Lung (tissue), 17 donors: ENCODE measurements at places on chromosomes 1 and 21.
A peak's percentile ranks its signal among the peaks of the same experiment; 100 is the strongest.

DNA sequence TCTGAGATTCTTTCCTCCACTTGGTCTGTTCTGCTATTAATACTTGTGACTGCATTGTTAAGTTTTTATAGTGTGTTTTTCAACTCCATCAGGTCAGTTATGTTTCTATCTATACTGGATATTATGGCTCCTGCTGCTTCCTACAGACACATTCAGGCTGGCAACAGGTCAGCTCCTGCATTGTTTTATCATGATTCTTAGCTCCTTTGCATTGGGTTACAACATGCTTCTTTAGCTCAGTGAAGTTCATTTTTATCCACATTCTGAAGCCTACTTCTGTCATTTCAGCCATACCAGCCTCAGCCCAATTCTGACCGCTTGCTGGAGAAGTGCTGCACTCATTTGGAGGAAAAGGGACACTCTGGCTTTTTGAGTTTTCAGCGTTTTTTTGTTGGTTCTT lies 37.3 kb upstream of the F3 start:
- DNase-seq: no peak

GRCh38 chr1:213899413-213899812 lies 88.4 kb upstream of the PROX1 start:
- peak; percentile 7 for DNase-seq

DNA sequence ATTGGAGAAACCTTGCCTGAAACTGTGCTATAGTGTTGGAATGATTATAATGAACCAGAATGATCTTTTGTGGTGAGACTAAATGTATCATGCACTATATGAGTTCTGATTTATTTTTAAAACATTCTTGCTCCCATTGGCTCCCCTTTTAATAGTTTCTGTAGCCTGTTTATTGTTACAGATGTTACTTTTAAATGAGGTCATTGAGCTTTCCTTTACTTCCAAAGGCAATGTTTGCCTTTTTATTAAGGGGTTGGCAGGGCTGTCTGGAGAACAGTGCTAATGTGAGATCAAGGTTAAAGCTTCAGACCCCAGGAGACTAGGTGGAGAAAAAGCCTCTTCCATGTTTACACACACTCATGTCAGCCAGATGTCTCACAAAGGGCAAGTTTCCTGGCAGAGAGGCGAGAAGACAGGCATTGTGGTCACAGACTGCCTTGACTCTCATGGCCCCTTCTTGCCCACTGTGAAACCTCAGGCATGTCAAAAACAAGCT lies 120.6 kb upstream of the RAVER2 start:
- DNase-seq: no peak

DNA sequence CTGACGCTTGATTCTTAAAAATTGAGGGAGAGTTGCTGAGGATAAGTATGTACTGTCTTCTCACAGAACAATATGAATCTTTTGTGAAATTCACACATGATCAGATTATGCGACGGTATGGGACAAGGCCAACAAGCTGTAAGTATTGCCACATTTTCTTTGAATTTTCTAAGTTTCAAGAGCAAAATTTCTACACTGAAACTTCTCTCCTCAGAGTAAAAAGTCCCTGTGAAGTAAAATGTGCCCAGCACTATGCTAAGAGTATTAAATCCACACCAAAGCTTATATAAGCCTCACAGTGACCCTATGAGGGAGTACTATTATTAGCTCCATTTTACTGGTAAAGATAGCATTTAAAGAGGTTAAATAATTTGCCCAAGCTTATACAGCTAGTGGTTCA lies 12.2 kb downstream of the AKIRIN1 start:
- no peak for DNase-seq

GRCh38 chr1:193706766-193707165 lies 520.4 kb upstream of the B3GALT2 start:
- DNase-seq: no peak

GRCh38 chr21:33217138-33217520 lies 12.6 kb upstream of the IFNAR2 start:
- DNase-seq: no peak

GRCh38 chr1:214296860-214297745 lies 16.1 kb downstream of the SMYD2 start:
- no peak for DNase-seq

DNA sequence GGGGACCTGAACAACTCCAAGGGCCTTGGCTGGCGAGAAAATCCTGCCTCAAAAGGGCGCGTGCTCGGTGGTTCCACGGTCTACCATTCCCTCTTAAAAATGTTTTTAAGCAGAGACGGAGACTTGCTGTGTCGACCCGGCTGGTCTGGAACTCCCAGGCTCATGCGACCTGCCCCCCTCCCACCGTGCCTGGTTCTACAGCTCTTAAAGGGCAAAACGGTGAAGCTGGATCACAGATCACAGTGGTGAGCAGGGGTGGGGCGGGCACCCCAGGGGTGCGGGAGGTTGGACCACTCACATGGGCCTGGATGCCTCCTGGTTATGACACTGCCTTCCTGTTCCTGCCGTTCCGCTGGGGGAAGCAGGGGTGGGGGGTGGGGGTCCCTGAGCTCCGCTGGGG lies 4.2 kb upstream of the C1orf159 start:
- no peak for DNase-seq

- DNase-seq: no peak
Observed at GRCh38 chr1:1203561-1204424, 2.6 kb downstream of the TNFRSF18 start.

- DNase-seq: no peak
Observed at GRCh38 chr1:23593556-23594148, 34.4 kb upstream of the ID3 start.

DNA sequence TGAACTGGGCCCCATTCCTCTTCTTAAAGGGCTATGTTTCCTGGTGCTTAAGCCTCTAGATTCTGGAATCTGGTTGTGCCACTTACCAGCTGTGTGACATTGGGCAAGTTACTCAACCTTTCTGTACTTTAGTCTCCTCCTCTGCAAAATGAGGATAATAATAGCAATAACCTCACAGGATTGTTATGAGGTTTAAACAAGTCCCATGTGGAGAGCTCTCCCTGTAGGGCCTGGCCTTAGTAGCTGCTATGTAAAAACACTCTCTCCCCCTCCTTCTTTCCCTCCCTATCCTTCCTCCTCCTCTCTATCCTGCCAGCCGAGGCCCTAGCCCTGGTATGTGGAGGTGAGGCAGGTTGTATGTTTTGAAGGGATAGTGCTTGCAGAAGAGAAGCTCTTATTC lies 8.2 kb upstream of the PEAR1 start:
- no peak for DNase-seq

DNA sequence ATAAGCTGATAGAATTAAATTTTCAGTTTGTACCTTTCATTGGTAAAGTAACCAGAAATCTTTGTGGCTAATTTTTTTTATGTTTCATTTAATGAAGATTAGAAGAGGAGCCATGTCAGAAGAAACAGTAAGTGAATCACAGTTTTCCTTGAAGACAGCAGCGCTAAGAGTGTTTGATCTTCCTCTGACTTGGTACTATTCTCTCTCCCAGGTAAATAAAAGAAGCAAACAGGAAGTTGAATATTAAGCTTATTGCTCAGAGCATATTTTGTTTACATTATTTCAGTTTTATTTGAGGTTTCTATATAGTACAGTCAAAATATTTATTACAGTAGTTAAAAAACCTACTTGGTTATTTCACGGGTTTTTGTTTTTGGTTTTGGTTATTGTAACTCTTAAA lies 3.7 kb downstream of the MIGA1 start:
- DNase-seq: no peak

- DNase-seq: no peak
Observed at GRCh38 chr21:40339050-40339449, 471.8 kb downstream of the PCP4 start.

GRCh38 chr1:248862695-248862997 lies 3.8 kb upstream of the ZNF692 start:
- DNase-seq: no peak
